Caco-2 (cell line): ENCODE measurements at places on chromosomes 11 and 22.

DNA sequence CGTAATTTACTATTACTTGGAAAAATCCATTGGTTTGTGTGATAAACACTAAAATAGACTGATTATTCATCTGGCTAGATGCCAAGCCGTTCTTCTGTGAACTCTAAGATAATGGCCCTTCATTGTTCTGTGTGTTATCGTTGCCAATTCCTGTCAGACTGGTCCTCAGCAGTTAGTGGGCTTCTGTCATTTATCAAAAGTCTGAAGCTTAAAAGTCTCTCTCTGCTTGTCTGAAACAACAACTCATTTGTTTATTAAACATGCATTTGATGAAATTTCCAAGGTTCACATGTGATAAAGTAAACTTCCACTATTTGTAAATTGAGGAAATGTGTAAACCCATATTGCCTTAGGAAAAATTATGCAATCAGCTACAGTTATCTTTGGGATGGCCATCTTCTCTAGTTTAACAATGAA, 21.1 kb upstream of the RDX start:
- no peak for DNase-seq

GRCh38 chr11:134578807-134579723, 167.0 kb upstream of the B3GAT1 start:
- DNase-seq = peak; percentile 69

GRCh38 chr11:74714904-74715303, 16.3 kb downstream of the CHRDL2 start:
- no peak for DNase-seq

DNA sequence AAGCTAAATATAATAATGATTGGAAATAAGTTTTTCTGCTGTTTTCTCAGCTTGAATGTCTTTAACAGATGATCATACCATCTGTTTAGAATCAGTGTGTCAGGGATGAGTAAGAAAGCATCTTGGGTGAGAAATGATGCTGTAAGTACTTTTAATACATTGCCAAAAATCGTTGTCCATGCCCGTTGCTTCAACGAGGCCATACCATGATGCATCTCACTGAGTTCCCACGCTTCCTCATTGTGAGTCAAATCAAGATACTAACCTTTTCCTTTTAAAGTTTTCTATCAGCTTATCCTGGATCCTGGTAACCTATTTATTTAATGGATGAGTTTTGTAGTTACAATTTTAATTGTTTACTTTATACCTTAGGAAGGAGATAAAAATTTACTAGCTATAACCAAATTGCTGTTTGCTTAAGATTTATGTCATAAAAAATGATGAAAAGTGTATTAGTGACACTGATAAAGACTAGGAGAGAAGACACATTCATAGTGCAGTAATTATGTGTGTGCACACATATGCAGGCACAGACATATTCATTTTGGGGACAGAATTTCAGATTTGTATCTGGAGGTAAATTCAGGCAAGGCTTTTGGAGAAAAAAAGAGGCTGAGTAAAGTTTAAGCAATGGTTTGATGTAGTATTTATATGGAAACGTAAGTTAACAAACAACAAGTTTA, 154.8 kb downstream of the UVRAG start:
- DNase-seq = no peak

- no peak for DNase-seq
These were observed 27.9 kb downstream of the PPFIA1 start for GRCh38 chr11:70298243-70298915.

DNA sequence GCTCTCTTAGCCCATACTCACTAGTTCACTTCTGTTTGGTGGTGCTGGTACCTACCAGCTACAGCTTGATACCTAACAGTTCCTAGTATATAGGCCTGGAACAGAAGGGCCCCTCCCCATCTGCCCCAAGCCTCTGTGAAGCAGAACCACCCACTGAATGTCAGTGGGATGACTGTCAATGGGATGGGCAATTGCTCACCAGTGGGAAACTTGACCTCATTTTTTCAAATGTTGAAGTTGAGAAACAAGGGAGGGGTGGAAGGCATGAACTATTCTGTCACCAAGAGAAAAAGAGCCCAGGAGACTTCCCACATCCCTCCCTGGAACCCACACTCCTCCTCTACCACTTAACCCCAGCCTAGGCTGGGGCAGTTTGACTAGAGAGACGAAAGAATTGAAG, at the start of gene NLRP10:
NLRP10 (minus strand) TSS at position 62 of the 400 bp plus-strand sequence. CDS start 1,952 bp downstream, outside the sequence.
- no peak for DNase-seq

- no peak for DNase-seq
These were observed 38.3 kb upstream of the CXCR5 start for GRCh38 chr11:118845369-118845768.

GRCh38 chr11:124402326-124402922, 3.6 kb upstream of the OR8B3 start:
- peak; percentile 84 for DNase-seq

DNA sequence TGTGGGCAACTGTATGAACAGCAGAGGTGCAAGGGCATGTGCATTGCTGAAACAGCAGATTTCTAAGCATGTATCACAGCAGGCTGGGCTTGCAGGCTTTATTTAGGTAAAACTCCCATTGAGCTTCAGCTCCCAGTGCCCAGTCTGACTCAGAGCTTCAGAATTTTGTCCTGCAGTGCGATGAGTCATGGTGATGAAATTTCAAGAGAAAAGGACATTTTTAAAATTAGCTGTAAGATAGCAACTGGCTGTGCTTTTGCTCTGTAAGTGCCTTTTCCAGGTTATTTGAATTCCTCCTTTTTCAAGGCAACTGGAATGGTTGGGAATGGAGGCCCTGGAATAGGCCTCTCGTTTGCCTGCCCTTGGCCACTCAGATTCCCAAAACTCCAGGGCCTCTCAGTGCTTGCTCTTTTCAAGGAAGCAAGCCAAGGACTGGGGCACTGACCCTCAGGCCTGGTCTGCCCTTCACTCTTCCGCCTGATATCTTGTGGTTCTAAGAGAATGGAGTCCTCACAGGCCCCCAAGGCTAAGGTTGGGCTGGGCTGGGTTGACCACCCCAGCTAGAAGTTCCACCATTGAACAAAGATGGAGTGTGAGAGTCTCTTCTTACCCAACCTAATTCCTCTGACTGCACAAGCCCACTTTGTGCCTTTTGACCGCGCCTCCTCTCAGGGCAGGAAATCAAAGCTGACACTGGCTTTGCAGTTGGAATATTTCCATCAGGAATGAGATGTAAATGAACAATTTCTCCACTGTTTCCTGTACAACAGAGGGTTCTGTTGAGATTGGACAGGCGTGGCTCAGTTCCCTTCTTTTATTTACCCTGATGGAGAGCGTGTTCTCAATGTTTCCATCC, 59.5 kb upstream of the PRSS23 start:
- peak; percentile 82 for DNase-seq

GRCh38 chr11:134610116-134610910, 198.3 kb upstream of the B3GAT1 start:
- DNase-seq = no peak

GRCh38 chr11:68659158-68659921, 25.0 kb upstream of the GAL start:
- DNase-seq = no peak

GRCh38 chr22:25094579-25094978, 105.1 kb upstream of the CRYBB3 start:
- no peak for DNase-seq

GRCh38 chr22:37082251-37082873, 27.2 kb downstream of the TMPRSS6 start:
- no peak for DNase-seq

DNA sequence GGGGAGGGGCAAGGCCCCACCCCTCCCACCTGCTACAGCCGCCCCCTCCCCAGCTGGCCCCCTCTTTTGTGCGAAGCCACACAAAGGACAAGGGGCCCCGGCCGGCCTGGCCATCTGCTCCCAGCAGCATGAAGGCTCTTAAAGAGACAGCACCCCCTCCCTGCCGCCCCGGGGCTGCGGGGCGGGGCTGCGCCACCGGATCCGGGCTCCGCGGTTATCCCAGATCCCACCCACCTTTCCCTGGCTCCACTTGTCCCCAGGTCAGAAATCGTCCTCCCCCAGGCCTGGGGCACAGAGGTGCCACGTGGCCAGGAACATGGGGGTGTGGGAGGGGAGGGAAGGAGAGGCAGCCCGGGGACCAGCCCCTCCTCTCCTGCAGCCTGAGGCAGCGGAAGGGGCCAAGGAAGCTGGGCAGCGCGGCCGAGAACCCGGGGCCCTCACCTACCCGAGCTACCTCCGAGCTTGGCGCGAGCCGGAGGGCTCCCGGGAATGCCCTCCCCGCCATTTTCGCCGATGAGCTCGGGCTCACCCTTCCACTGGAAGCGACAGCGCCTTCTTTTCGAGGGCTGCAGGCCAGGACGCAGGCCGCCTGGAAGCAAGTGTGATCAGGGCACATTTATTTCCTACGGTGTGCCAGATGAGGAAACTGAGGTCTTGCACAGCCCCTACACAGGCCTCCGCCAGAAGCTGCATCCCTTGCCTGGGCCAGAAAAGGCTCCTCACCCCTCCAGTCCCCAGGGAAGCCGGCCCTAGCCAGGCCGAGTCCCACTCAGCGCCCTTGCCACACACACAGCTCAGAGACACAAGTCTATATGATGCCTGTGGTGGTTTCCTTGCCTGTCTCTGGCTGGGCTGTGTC, 2.5 kb upstream of the RCOR2 start:
- DNase-seq = no peak

GRCh38 chr11:128235958-128236357, 351.4 kb downstream of the ETS1 start:
- no peak for DNase-seq

GRCh38 chr11:134236834-134237556, 12.5 kb downstream of the VPS26B start:
- DNase-seq = no peak

- peak; percentile 7 for DNase-seq
These were observed 46.4 kb downstream of the RCN1 start for GRCh38 chr11:32137263-32137662.

GRCh38 chr11:78110351-78110750, 29.1 kb downstream of the ALG8 start:
- DNase-seq = no peak

- DNase-seq = no peak
These were observed 147.4 kb downstream of the TRIM29 start for GRCh38 chr11:119990309-119991021.

DNA sequence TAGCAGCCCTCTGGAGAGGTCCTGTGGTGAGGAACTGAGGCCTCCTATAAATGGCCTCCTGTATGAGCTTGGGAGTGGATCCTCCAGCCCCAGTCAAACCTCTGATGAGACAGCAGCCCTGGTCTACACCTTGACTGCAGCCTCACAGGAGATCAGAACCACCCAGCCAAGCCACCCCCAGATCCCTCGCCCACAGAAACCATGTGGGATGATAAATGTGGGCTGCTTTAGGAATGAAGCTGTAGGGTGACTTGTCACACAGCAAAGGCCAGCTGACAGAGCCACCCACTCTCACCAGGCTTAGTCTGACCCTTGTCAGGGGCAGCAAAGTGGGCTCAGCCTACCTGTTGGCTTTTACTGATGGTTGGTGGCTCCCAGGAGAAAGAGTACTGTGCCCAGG, 6.5 kb upstream of the KCNQ1OT1 start:
- no peak for DNase-seq

DNA sequence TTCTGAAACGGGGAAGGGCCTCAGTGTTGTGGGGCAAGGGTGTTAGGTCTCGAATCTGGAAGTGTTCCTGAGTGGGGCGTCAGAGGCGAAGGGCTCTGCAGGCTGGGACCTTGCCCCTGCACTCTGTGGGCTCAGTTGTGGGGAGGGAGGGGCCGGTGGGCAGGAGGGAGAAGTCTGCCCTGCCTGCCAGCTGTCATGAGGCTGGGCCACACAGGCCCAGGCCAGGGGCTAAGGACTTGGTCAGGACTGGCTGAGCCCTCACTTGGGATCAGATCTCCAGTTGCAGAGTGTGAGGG, at the start of gene CRACR2B:
CRACR2B (plus strand) TSS at position 23 of the 296 bp plus-strand sequence. CDS start 689 bp downstream, outside the sequence.
- DNase-seq = no peak

- DNase-seq = no peak
These were observed 120.8 kb upstream of the MTMR2 start for GRCh38 chr11:96044747-96045146.

DNA sequence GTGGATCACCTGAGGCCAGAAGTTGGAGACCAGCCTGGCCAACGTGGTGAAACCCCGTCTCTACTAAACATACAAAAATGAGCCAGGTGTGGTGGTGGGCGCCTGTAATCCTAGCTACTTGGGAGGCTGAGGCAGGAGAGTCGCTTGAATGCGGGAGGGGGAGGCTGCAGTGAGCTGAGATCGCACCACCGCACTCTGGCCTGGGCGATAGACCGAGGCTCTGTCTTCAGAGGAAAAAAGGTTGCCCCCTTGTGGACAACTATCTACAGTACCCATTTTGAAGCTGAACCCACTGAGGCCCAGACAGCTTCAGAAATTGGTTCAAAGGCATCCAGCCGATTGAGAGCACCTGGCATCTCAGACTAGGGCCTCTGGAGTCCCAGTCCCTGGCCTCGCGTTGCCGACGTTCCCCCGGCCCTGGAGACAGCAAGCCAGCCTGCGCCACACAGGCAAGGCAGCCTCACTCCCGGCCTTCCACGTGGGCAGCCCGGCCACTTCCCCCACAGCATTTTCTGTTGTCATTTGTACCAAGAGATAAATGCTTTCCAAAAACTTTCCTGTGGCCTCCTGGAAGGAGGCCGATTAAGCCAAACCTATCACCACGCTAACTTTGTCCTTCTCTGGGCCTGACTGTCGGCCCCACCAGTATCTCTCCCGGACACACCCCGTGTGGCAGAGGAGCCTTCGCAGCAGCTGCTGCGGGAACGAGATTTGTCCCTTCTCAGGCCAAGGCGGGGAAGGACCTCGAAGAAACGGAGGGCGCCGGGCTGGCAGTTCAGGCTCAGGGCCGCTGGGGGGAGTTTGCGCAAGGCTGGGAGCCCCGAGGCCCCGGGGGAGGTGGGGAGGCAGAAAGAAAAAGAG, 82.8 kb downstream of the FLI1 start:
- DNase-seq = peak; percentile 60

DNA sequence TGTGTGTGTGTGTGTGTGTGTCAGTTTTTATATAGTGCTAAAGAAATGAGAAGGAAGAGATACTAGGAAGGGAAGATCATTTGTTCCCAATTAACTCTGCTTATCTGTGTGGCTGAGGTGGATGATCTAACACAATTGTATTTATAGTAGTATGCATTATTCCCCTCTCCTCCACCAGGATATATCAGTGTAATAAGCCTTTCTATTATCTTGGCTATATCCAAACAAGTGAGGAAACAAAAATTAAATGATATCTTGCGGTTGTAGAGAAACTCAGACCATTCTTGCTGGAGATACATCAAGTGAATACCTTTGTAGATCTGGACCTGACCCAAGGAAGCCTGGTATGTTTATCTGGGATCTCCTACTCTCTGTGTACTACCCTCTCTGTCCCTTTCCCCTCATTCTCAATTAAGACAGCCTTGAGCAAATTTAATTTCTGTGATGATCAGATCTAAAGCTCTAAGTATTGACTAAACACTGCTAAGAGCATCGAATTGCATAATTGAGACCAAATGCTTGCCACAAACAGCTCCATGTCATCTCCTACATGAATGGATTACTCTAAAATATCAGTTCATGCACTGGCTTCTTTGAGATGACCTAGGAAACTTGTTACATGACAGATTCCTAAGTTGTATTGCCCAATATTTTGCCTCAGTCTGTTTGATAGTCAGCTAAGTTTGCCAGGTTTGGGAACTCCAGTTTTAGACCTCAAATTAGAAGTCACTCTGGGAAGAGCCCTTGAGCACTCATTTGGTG, 185.3 kb upstream of the CTSC start:
- DNase-seq = no peak

GRCh38 chr22:32882360-32882755, 80.9 kb downstream of the TIMP3 start:
- DNase-seq = no peak
